ENCODE measurements at places on chromosomes 7 and 10.

DNA sequence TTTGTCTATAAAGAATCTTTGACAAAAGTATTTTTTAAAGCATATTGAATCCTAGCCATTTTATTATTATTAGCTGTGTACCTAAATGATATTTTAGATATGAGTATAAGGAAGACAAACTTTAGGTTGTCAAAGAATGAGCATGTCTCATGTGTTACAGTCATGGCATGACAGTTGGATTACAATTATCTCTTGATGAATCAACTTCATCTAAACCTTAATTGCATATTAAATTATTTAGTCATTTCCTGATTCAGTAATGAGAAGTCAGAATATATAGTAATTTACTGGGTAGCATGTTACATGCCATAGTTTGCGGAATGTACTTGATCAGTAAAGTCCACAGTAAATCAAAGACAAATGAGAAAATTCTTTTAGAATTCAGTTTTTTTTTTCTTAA lies 59.2 kb downstream of the MAPK8 start:
- no peak for DNase-seq

DNA sequence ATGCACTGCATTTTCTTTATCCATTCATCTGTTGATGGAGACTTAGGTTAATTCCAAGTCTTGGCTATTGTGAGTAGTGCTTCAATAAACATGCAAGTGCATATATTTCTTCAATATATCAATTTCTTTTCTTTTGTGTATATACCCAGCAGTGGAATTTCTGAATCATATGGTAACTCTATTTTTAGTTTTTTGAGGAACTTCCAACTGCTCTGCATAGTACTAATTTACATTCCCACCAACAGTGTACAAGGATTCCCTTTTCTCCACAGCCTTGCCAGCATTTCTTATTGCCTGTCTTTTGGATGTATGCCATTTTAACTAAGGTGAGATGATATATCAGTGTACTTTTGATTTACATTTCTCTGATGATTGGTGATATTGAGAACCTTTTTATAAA lies 145.2 kb downstream of the LYZL1 start:
- DNase-seq: no peak

- DNase-seq: no peak
Observed at GRCh38 chr10:111338805-111339204, 262.0 kb downstream of the ADRA2A start.

DNA sequence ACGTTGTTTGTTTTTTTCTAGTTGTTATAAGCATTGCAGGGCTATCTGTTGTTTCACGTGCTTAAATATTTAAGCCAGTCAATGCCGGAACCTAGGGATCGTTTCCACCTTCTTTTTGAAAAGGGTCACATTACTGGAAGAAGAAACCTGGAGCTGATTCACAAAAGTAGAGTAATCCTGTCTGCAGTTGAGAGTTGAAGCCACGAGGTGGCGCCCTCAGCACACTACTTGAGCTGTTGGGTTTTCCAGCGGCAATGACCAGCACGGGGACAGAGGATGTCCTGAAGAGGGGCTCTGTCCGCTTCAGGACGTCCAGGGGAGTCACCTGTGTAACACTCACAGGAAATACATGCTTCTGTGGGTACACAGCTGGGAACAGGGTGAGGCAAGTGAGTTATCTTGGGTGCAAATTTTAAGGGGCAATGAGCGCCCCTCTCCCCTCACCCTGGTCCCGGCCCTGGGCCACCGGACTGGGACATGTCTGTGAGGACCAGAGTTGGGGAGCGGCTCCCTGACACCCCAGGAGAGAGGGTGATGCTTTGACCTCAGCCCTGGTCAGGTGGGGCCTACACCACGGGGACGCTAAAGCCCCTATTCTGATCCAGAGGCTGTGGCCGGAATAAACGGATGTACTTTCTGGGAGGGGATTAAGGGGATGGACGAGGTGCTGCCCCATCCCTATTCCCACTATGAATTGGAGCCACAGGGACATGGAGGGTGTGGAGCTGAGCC lies 26.3 kb upstream of the WDFY4 start:
- DNase-seq: no peak

DNA sequence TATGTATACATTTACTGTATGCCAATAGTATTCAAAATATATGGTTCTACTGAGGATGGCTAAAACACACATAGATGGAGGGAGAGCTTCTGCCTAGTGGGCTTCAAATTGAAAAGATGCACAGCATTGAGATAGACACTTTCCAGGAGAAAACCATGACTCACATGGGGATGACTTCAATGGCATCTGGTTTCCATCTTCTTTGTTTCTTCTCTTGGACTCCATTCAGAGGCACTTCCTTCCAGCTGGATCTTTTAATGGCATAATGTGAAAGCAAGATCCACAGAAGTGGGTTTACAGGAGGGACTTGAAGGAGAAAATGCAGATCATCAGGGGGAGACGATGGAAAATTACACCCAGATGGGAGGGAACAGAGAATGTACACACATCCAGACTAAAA lies 84.9 kb downstream of the ZNF365 start:
- no peak for DNase-seq

- DNase-seq: no peak
Observed at GRCh38 chr10:118523775-118524174, 71.7 kb downstream of the PRLHR start.

DNA sequence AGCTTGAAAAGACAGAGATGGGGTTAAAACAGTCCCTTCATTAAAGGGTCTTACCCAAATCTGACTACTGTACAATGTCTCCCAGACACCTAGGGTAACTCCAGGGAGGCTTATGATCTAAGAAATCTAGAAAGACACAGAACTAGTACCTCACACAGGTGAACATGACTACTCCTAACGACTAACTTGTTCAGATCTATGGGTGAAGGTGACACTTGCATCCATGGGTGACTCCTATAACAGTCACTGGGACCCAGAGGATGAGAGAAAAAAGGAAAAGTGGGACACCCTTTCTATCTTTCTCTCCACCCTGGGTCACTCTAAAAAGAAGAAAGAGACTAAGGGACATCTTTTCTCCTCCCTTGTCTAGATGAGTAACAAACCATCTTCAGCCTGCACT lies 19.2 kb downstream of the AKR1C8 start:
- no peak for DNase-seq

- no peak for DNase-seq
Observed at GRCh38 chr7:117640465-117640864, 160.6 kb downstream of the CFTR start.

GRCh38 chr10:102982296-102982695 lies 64.2 kb downstream of the CNNM2 start:
- DNase-seq: no peak

Data from stimulated activated CD8-positive, alpha-beta memory T cell treated with anti-CD3 and anti-CD28 coated beads, Interleukin-4, amount 100 ng/mL, for 1 hour (primary cell).